ENCODE measurements at places on chromosomes 1 and 21. TPM values are rescaled to one million over a fixed set of nuclear protein-coding genes. Genes with fewer than 3 reads are reported as not detected.

- H3K27me3 ChIP-seq, result no peaks in the 10 kb centered on the region
- no peak for DNase-seq
- H3K36me3 ChIP-seq, result no peaks in the 10 kb centered on the region
- no peaks in the 10 kb centered on the region for H3K4me1 ChIP-seq
- H3K4me3 ChIP-seq, result no peak overlapping the region
Observed at GRCh38 chr1:199223936-199224335, 585.1 kb downstream of the PTPRC start.

DNA sequence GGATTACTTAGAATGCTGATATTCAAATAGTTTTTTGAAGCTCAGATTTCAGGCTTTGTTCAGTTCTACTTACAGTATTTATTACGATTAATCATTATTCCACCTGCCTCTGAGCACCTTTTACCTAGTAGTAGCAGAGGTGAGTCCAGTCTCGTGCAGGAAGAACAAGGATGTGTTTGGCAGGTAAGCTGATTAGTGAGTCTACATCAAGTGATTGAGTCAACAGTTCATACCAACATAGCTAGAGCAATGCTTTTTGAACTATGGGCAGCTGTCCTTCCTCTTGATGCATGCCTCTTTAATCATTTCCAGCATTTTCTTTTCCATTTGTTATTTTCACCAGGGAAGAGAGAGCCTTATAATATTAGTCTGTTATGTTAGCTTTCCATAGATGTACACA lies 838.9 kb downstream of the USP25 start:
- no peaks in the 10 kb centered on the region for H3K27me3 ChIP-seq
- H3K4me3 ChIP-seq, result no peak overlapping the region
- DNase-seq, result no peak
- H3K27ac ChIP-seq, result no peak overlapping the region
- H3K4me1 ChIP-seq, result peaks cover 4% of the 10 kb centered on the region

DNA sequence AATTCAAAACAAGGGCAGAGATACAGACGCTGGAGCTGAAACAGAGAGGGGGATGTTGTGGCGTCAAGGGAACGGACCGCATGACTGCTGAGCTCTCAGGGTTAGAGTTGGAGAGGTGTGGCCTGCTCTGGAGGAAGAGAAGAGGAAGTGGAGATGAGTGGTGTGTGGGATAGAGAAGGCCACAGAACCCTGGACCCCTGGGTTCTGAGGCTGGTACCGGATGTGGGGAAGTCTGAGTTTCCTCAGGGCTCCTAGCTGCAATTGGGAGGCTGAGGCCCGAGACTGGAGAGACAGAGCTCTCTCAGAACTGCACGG lies 1.8 kb downstream of the BCAN start:
- H3K36me3 ChIP-seq, result no peaks in the 10 kb centered on the region
- no peak overlapping the region for H3K27ac ChIP-seq
- peaks cover 2% of the 10 kb centered on the region for H3K4me1 ChIP-seq
- DNase-seq, result no peak

GRCh38 chr1:9676815-9677393 lies 25.4 kb downstream of the PIK3CD start:
- H3K27me3 ChIP-seq, result no peaks in the 10 kb centered on the region
- H3K4me1 ChIP-seq, result no peaks in the 10 kb centered on the region
- no peak overlapping the region for H3K27ac ChIP-seq
- DNase-seq, result no peak
- no peaks in the 10 kb centered on the region for H3K36me3 ChIP-seq

The SSU72 gene
- polyA plus RNA-seq, result 72.3 TPM

GRCh38 chr1:90964444-90965035 lies 57.3 kb downstream of the ZNF644 start:
- H3K4me1 ChIP-seq, result no peaks in the 10 kb centered on the region
- H3K4me3 ChIP-seq, result no peak overlapping the region
- H3K27ac ChIP-seq, result no peak overlapping the region
- DNase-seq, result no peak

GRCh38 chr1:21242846-21243245 lies 47.4 kb downstream of the ECE1 start:
- H3K4me3 ChIP-seq, result no peak overlapping the region
- no peak for DNase-seq
- no peaks in the 10 kb centered on the region for H3K4me1 ChIP-seq
- no peaks in the 10 kb centered on the region for H3K27me3 ChIP-seq
- H3K36me3 ChIP-seq, result no peaks in the 10 kb centered on the region

Data from ovary (tissue), 10 donors.